Fibroblast of lung (primary cell): ENCODE measurements at places on chromosomes 12 and 14.

DNA sequence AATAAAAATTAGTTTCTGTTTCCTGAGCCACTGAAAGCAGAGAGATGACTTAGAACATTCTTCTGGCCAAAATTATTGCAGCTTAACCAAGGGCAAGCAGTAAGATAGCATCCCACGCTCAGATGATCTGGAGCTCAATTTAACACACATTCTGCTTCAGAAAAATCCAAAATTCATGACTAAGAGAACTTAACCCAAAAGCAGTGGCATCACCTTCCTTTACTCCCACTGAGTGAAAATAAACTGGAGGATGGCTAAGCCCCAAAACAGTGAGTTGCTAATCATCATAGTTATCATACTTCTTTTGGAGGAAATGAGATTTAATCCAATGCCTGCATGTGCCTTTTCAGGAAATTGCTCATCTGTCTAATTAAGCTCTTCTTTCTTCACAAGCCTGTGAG lies 195.4 kb downstream of the DUSP6 start:
- no peak for DNase-seq

DNA sequence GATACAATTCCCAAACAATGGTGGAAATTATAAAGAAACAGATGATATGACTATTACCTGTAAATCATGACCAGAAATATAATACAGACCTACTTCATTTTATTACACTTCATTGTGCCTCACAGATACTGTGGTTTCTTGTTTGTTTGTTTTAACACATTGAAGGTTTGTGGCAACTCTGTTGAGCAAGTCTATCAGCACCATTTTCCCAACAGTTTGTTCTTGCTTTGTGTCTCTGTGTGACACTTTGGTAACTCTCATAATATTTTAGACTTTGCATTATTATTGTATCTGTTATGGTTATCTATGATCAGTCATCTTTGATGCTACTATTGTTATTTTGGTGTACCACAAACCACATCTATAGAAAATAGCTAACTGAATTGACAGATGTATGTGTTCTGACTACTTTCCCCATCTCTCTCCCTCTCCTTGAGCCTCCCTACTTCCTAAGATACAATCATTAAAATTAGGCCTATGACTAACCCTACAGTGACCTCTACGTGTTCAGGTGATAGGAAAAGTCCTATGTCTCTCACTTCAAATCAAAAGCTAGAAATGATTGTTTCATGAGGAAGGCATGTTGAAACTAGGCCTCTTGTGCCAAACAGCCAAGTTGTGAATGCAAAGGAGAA lies 49.1 kb downstream of the FBXO33 start:
- DNase-seq = no peak

DNA sequence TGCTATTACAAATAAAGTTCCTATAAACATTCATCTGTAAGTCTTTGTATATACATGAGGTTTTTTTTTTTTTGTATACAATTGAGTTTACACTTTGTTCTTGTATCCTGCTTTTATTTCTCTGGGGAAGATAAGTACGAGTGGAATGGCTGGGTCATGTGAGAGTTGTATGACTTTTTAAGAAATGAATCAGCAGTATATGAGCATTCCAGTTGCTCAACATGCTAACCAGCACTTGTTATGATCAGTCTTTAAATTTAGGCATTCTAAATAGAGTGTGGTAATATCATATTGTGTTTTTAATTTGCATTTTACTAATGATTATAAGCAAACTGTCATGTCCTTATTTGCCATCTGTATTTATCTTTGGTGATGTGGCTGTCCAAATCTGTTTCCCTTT lies 44.7 kb upstream of the AMIGO2 start:
- peak; percentile 51 for DNase-seq

- DNase-seq = peak; percentile 89
Measured at GRCh38 chr12:95224202-95225170, 6.9 kb downstream of the VEZT start.

GRCh38 chr14:95128140-95128539 lies 29.2 kb downstream of the DICER1 start:
- no peak for DNase-seq

GRCh38 chr12:23941780-23942179 lies 7.7 kb downstream of the SOX5 start:
- DNase-seq = no peak

DNA sequence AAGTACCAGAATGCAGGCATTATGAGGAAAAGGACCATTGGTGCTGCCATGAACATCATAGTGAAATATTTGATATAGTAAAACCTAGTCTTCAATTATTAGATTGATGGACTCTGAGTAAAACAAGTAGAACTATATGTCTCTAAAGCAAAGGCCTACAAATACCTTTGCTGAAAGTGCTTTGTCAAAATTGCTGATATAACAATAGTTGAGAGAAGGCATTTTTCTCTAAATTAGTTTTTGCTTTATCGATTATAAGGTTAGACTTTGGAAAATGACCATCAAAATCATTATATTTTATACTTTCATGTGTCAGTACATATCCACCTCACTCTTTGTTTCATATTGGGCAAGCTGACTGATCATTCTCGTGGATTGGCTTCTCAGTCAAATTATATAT lies 836.0 kb upstream of the FBXO33 start:
- no peak for DNase-seq

DNA sequence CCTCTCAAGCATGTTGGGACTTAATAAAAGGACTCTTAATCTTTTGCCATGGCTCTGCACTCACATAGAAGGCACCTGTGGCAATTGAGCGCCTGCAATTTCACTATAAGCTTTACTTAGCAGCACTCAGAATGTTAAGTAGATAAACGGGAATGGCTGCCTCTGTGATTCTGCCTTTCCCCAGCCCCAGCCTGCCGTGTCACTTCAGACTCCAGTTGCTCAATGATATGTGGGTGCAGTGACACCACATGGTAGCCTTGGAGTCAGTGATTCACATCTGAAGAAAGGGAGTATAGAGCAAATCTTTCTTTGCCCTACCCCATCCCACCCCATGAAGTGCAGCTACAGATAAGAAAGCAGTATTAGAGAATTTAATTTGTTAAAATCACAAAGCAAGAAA lies 96.1 kb downstream of the ZFC3H1 start:
- no peak for DNase-seq

- peak; percentile 57 for DNase-seq
Measured at GRCh38 chr12:62210422-62210821, 49.8 kb upstream of the USP15 start.

DNA sequence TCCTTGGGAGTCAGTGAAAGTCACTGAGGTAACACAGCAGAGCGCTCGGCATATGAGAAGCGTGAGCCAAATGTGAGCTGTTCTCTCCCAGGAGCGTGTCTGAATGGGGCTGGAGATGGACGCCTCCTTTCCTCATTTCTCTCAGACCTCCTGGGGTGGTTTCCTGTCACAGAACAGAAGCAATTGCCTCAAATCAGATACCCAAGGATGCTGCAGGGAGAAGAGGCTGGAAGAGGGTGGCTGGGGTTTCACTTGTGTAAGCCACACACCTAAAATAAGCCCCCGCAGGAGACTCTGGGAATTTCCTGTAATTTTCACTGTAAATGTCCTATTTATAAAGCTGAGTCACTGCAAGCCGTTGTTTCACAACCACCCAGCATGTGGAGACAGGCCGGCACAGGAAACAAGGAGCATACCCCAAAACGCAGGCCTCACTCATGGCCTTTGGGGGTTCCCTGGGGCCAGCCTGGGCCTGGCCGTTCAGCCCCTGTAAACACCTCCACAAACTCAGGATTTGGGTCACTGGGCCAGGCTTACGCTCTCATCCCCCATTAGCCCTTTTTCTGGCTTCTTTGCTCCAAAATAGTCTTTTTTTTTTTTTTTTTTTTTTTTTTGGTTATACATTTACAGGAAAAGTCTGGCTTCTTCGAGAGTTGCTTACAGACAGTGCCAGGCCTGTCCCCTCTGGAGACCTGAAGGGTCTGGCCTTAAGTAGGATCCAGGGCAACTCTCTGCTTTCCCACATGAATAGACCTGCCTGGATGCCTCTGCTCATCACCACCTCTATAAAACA lies 55.3 kb downstream of the VCPKMT start:
- DNase-seq = peak; percentile 93

GRCh38 chr14:81231540-81231939 lies 10.8 kb upstream of the GTF2A1 start:
- no peak for DNase-seq

- no peak for DNase-seq
Measured at GRCh38 chr12:130878193-130879185, 6.6 kb downstream of the RAN start.

DNA sequence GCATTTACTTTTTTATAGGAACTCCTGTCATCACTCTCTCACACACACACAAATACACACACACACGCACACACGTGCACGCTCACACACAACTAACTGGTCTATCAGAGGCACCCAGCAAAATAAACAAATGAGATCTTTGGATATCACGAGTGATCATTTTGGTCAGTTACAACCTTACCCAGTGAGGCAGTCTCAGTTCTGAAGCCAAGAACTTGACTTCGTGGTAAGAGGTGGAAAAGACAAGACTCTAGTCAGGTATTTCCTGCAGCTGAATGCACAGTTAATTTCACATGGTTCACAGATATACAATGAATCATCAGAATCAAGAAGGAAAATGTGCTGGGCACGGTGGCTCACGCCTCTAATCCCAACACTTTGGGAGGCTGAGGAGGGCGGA lies 39.4 kb downstream of the ATF7 start:
- peak; percentile 72 for DNase-seq

DNA sequence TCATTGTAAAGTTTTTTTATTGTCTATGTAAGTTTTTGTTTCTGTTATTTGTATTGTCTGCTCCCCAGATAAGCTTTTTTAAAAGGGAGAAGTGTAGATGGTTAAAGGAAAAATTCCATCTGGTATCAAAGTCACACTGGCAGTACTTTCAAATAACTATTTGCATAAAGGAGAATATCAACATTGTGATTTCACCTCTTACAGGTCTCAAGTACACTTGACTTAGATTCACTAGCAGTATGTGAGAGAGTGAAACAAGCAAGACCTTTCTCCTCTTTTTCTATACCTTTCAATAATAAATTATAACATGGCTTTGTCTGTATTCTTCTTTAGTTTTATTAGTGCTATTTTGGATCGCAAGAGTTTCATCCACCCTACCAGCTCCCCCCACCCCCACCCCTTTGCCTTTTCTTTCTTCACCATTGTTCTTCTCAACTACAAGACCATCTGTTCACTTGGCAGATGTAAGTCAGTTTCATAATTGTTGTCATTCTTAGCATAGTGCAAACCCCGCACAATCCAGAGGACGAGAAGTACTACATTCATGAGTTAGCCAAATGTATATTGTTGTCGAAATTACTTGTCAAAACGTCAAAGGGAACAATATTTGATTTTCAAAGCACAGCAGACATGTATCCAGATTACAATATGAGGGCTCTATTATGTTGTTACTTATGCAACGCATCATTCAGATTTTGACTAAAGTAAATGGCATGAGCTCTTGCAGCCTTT lies 602.7 kb upstream of the FLRT2 start:
- DNase-seq = peak; percentile 8

GRCh38 chr14:65003394-65003793 lies 16.7 kb downstream of the FNTB start:
- DNase-seq = no peak

DNA sequence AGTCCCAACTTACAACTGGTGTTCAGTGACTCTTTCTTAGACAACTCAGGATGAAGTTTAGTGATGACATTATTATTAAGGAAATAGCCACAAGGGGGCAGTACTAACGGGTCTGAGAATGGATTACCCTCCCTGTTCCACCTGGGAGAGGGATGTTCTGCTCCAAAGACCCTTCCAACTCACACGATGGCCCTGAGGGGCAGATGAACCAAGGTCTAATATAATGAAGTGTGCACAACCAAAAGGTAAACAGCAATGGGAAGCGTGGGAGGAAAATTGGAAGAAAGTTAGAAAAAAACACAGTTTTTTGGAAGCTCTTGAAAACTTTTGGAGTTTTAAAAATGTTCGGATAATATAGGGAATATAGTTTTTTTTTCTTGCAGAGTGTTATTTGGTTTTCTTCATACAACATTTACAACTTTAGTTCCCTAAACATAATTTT lies 24.0 kb downstream of the FGF6 start:
- peak; percentile 39 for DNase-seq

DNA sequence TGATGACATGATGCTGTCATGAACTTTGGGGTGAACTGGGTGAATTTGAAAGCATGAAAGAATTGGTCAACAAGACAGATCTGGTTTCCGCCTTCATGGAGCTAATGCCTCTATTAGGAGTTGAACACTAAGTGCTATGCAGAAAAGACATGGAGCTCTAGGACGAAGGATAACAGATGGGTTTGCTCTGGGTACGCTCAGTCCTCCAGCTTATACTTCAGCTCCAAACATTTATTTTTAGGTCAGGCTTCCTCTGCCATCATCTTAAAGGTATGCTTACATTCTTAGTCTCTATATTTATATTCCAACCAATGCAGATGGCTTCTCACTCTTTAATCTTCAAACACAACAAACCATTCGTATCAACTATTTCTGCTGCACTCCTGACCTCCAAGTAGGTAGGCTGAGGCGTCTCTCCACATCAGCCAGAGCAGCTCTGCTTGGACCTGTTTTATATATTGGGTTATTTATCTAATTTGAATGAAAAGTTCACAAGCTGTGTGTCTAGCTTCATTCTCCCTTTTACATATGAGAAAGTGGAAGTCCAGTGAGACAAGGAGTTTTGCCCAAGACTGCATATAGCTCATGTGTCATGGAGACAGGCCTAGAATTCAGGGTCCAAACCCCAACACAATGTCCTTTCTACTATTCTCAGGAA lies 226.3 kb downstream of the SPTSSA start:
- DNase-seq = no peak

GRCh38 chr12:41286426-41286825 lies 98.3 kb downstream of the PDZRN4 start:
- no peak for DNase-seq

- DNase-seq = peak; percentile 92
Measured at GRCh38 chr12:122107261-122107660, 28.7 kb downstream of the MLXIP start.

DNA sequence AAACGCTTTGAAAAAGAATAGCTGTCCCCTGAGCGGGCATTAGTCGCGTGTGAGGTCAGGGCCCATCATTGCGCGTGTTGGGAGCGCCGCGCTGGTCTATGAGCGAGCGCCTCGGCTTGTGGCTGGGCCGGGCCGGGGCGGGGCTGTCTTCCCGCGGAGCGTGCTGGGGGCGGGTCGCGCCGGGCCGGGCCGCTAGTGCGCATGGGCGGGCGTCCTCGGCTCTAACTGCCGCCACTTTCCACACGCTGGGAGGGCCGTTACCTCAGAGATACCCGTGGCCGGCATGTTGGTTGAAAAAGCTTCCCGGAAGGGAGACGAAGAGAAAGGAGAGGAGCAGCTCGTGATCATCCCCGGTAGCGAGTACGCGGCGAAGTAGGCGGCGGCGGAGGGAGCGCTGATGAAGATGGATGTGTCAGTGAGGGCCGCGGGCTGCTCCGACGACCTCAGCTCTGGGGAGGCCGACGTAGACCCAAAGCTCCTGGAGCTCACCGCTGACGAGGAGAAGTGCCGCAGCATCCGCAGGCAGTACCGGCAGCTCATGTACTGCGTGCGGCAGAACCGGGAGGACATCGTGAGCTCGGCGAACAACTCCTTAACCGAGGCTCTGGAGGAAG lies at the start of gene EID3:
EID3 (plus strand) TSS at position 202 of the 614 bp plus-strand sequence; CDS start at position 398, 196 bp downstream.
- peak; percentile 81 for DNase-seq

- DNase-seq = no peak
Measured at GRCh38 chr14:105260959-105261358, 12.6 kb downstream of the BTBD6 start.
